ENCODE measurements at places on chromosomes 2 and 18. TPM values are rescaled to one million over a fixed set of nuclear protein-coding genes. Genes with fewer than 3 reads are reported as not detected.

- H3K4me3 ChIP-seq: no peak overlapping the region
- no peaks in the 10 kb centered on the region for H3K36me3 ChIP-seq
- no peak for DNase-seq
- no peaks in the 10 kb centered on the region for H3K27me3 ChIP-seq
- H3K4me1 ChIP-seq: no peaks in the 10 kb centered on the region
Measured at GRCh38 chr2:233597522-233597921, 19.9 kb upstream of the UGT1A8 start.

GRCh38 chr18:52602820-52603219 is 262.8 kb downstream of the DCC start:
- no peak for DNase-seq
- no peaks in the 10 kb centered on the region for H3K4me1 ChIP-seq
- no peaks in the 10 kb centered on the region for H3K27me3 ChIP-seq
- no peaks in the 10 kb centered on the region for H3K36me3 ChIP-seq
- H3K27ac ChIP-seq: no peak overlapping the region
- no peak overlapping the region for H3K4me3 ChIP-seq

- no peak within 1 kb of the TSS for H3K4me3 ChIP-seq
- DNase-seq: no peak
- H3K4me1 ChIP-seq: peaks cover 24% of the 10 kb centered on the region
- H3K27ac ChIP-seq: no peak within 1 kb of the TSS
Measured at GRCh38 chr2:169069341-169069740, at the start of gene DHRS9. DHRS9 (plus strand) TSS chr2:169069563; CDS start chr2:169081582, 12,019 bp downstream.

- DNase-seq: no peak
- H3K27me3 ChIP-seq: no peaks in the 10 kb centered on the region
- H3K4me1 ChIP-seq: no peaks in the 10 kb centered on the region
- H3K27ac ChIP-seq: no peak overlapping the region
- H3K4me3 ChIP-seq: no peak overlapping the region
- no peaks in the 10 kb centered on the region for H3K36me3 ChIP-seq
Measured at GRCh38 chr2:222248256-222248655, 50.5 kb downstream of the PAX3 start.

DNA sequence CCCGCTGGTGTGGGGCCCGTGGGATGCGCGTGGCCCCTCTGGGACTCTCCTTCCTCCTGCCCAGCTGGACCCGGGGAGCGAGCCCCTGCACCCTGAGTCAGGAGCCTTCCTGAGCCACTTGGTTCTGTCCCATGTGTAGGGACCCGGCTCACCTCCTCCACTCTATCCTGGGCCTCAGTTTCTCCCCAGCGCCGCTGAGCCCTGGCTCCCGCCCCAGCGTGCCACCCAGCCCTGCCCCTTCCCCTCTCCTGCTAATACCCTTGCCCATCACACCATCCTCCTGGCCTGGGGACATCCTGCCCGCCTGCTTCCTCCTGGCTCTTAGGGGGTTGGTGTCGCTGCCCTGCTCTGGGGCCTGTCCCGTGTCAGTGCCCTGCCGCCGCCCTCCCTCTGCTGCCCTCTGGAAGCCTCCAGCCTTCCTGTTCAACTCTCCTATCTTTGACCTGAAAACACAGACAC is 24.8 kb downstream of the GPC1 start:
- peak; percentile 1 for DNase-seq
- H3K27ac ChIP-seq: no peak overlapping the region
- no peak overlapping the region for H3K4me3 ChIP-seq
- H3K36me3 ChIP-seq: no peaks in the 10 kb centered on the region

DNA sequence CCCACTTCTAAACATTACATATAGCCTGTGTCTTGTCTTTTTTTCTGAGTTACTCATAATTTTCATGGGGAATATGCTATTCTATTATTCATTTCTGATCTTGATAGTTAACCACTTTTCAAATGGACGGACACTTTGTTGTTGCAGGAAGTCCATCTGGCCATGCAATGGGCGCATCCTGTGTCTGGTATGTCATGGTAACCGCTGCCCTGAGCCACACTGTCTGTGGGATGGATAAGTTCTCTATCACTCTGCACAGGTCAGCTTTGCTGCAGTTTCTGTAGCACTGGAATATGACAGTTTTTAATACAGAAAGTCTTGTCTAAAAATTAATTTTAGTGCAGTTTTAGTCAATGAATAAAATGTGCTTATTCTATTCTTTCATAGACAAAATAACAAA is 3.3 kb downstream of the G6PC2 start:
- no peaks in the 10 kb centered on the region for H3K36me3 ChIP-seq
- DNase-seq: no peak
- no peaks in the 10 kb centered on the region for H3K27me3 ChIP-seq
- H3K4me3 ChIP-seq: no peak overlapping the region
- no peaks in the 10 kb centered on the region for H3K4me1 ChIP-seq
- H3K27ac ChIP-seq: no peak overlapping the region

DNA sequence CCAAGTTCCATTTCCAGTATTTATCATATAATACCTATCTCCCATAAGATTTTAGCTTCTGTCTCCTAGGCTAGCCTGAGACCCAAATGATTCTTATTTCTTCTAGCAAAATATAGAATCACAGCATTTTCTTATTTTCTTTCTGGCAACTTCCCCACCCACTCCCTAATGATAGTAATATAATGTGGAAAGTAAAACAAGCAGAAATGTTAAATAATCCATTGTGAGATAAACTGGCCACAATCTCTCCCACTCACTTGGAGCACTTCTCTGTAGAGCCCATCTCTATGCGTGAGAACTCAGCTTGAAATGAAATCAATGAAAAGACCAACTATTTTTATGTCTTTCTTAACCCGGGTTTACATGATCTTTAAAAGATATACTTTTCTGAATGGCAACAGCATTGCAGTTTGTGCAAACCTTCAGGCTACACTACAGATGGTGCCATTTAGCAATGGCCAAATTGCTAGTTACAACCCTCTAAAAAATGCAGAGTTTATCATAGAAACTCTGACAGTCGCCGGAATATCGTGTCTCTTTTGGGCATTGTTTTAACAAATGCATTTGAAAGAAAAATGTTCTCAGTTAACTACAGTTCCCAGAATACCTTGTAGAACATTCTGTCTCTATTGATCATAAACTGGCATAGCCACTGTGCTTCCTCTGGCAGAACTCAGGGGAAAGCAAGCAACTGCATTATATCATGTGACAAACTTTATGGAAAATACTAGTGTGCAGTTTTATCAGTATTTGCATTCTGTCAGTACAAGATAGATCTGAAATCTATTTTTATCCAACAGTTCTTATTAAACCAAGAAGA is 1407.4 kb upstream of the ZEB2 start:
- H3K27me3 ChIP-seq: no peaks in the 10 kb centered on the region
- no peak for DNase-seq
- H3K4me1 ChIP-seq: no peaks in the 10 kb centered on the region
- no peak overlapping the region for H3K27ac ChIP-seq

GRCh38 chr2:168439536-168439935 is 16.5 kb upstream of the CERS6 start:
- H3K4me3 ChIP-seq: no peak overlapping the region
- no peaks in the 10 kb centered on the region for H3K4me1 ChIP-seq
- H3K36me3 ChIP-seq: no peaks in the 10 kb centered on the region
- no peak for DNase-seq
- no peaks in the 10 kb centered on the region for H3K27me3 ChIP-seq
- H3K27ac ChIP-seq: no peak overlapping the region

DNA sequence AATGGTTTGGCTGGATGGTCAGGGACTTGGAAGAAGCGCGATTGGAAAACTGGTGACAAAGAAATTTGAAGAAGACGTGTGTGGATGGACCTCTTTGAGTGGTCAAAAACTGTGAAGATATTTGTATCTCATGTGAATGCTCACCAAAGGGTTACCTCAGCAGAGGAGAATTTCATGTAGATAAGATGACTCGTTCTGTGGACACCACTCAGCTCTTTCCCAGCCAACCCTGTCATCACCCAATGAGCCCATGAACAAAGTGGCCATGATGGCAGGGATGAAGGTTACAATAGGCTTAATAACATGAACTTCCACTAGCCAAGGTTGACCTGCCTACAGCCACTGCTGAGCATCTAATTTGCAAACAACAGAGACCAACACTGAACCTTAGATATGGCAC is 248.3 kb downstream of the KCNE4 start:
- H3K27ac ChIP-seq: no peak overlapping the region
- no peaks in the 10 kb centered on the region for H3K36me3 ChIP-seq
- no peaks in the 10 kb centered on the region for H3K27me3 ChIP-seq
- H3K4me1 ChIP-seq: no peaks in the 10 kb centered on the region

- no peak overlapping the region for H3K27ac ChIP-seq
- no peak overlapping the region for H3K4me3 ChIP-seq
- no peaks in the 10 kb centered on the region for H3K4me1 ChIP-seq
- DNase-seq: no peak
- H3K27me3 ChIP-seq: no peaks in the 10 kb centered on the region
- no peaks in the 10 kb centered on the region for H3K36me3 ChIP-seq
Measured at GRCh38 chr2:241967467-241968144, 98.1 kb downstream of the RTP5 start.

DNA sequence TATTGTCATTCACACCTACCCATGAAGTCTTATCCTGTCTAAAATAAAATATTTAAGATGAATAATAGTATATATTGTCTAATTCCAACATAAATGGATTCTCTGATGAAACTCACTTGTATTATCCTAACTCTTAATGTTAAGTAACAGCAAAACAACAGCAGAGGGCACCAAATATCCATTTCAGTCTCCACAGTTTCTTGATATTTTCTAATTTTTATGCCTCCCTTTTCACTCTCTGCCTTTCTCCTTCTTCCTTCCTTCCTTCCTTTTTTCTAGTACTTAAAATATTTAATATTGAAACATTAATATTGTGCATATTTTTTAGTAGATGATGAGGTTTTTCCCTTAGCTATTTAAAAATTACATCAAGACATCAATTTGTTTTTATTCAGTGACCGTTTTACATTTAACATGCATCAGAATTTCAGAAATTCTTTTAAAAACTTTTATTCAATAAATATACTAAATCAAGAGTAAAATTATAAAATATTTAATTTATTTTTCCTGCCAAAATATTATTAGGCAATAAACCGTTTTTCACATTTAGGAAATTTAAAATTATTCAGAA is 97.6 kb downstream of the WDR7 start:
- H3K27me3 ChIP-seq: no peaks in the 10 kb centered on the region
- no peaks in the 10 kb centered on the region for H3K4me1 ChIP-seq
- H3K27ac ChIP-seq: no peak overlapping the region
- H3K4me3 ChIP-seq: no peak overlapping the region
- DNase-seq: no peak
- H3K36me3 ChIP-seq: no peaks in the 10 kb centered on the region

KIF1A gene
- 1.2 TPM for total RNA-seq

SERPINB12 gene
- total RNA-seq: not detected

EN1 gene
- not detected for total RNA-seq

TDRD15 gene
- total RNA-seq: not detected

All from thyroid gland (tissue), 4 donors.